ENCODE measurements at places on chromosomes 7 and 10.

GRCh38 chr7:29109899-29110298 is 36.4 kb downstream of the CPVL start:
- no peak for DNase-seq

DNA sequence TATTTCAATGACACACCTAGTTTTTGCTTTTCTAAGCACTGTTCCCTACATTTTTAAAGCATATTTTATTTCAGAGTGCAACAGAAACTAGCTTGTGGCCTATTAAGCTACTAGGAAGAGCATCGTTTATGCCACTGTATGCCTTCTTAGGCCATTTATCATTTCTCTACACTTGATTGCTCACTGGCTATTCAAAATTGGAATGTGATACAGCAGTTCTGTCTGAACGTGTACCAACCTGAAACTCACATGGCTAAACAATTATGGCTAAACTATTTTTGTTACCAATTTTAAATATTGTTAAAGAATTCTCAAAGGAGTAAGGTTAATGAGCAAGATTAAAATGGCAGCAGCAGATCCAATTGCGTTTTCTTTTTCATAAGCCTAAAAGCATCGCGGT is 105.2 kb downstream of the GSAP start:
- DNase-seq, result no peak

- DNase-seq, result no peak
Measured at GRCh38 chr10:71236822-71237682, 24.7 kb downstream of the UNC5B start.

DNA sequence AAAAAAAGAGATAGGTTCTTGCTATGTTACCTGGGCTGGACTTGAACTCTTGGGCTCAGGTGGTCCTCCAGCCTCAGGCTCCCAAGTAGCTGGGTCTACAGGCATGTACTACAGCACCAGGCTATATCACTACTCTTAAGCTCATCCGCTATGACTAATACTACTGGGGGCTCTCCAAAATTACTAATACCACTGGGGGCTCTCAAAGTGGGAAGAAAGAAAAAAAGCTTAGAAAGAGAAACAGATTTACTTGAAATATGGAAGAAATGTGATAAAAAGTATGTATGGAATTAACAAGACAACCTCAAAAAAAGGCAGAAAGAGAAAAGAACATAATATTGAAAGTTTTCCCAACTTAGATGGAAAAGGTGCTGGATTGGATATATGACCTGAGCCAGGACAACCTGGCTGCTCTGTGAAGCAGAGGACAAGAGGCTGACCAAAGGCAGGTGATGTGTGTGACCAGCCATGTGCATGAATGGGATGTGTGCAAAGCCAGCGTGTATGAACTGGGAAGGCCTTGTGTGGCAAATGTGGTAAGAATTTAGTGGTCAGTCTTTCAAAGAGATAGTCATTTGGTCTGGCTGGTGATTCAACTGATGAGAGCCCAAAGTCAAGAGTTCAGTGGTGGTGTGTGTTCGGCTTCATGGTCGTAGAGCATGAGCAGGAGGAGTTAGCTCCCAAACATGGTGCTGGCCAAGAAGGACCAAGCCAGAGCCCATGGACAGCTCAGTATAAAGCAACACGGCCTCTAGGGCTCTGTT is 232.4 kb upstream of the KLF14 start:
- no peak for DNase-seq

DNA sequence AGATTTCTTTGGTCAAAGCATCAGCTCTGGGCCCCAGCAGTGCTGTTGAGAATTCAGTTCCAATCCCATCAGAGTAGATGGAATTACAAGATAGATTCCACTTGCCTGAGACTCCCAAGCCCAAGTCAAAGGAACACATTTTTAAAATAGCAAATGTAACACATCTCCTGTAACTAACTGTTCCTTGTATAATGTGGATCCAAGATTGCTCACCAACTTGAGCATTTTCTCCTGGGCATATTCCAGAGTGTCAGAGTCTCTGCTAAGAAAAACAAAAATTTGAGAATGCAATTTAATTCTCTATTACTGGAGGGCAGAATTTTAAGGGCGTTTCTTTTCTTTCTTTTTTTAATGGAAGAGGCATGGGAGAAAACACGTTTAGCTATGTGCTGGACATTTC is 136.7 kb downstream of the NEBL start:
- no peak for DNase-seq

GRCh38 chr7:98826387-98826786 is 43.4 kb downstream of the TMEM130 start:
- no peak for DNase-seq

- no peak for DNase-seq
Measured at GRCh38 chr7:136692221-136692620, 176.2 kb upstream of the CHRM2 start.

DNA sequence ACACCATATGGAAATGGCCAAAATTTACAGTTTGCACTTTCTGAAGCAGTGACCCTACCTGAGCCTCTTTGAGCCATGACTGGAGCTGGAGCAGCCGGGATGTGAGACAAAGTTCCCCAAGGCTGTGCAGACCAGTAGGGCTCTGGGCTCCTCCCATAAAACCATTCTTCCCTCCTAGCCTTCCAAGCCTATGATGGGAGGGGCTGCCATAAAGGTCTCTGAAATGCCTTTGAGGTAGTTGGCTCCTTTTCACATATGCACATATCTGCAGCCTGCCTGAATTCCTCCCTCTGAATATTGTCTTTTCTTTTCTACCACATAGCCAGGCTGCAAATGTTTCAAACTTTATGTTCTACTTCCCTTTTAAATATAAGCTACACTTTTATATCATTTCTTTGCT is 516.6 kb upstream of the POM121L12 start:
- DNase-seq, result no peak

GRCh38 chr7:37118004-37118403 is 330.7 kb downstream of the ELMO1 start:
- DNase-seq, result no peak

DNA sequence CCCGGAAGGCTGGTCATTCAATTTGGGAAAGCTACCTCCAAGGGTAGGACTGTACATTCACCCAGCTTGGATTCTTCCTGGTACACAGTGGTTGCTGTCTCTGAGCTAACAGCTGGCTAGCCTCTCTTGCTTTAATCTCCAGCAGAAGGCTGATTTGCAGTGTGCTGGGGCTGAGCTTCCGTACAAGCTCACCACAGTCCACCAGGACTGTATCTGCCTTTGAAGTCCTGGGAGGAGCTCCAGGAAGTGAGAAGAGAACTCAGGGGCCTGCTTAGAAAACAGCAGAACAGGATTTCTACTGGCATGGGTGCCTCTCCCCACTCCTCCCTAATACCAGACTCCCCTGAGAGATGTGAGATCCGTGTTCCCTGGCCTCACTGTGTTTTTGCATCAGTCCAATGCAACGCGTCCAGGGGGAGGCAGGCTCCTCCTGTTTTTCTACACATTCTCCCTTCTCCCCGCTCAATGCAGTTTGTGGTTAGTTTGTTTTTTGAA is 6.6 kb downstream of the AFAP1L2 start:
- no peak for DNase-seq

GRCh38 chr10:70905071-70906021 is 17.0 kb upstream of the PCBD1 start:
- no peak for DNase-seq

DNA sequence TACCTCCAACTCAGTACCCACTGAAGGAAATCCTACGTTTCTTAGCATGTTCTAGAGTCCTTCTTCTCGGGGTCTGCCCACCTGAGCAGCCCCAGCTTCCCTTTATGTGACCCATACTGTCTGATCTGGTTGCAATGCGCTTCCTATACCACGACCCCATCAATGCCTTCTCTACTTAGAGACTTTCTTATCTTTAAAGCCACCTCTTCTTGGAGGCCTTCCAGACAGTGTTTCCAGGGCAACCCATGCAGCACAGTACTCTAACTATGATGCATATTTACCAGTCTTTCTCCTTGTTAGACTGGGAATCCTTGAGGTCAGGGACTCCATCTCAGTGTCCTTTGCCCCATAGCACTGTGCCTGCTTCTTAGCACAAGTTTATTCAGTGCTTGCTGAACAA is 54.5 kb upstream of the SLF2 start:
- no peak for DNase-seq

DNA sequence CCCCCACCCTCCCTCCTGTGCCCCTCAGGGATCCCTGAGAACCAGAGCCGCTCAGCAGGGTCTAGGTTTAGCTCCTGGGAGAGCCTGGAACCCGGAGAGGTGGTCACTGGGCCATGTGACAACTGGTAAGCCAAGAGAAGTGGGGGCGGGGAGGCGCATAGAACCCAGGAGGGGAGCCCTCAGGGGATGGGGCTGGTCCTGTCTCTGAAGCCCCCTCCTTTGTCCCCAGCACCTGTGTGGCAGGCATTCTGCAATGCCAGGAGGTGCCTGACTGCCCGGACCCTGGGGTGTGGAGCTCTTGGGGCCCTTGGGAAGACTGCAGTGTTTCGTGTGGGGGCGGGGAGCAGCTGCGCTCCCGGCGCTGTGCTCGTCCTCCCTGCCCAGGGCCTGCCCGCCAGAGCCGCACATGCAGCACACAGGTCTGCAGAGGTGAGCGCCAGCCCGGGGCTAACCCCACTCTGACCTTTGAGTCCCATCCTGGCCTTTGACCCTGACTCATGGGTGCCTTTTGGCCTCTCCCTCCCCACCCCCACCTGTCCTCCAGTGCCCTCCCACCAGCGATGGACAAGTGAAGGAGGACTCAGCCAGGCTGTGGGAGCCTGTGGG is 22.4 kb upstream of the ZNF862 start:
- DNase-seq, result no peak

GRCh38 chr7:24979470-24979862 is 512 bp downstream of the OSBPL3 start:
- peak; percentile 75 for DNase-seq

- DNase-seq, result no peak
Measured at GRCh38 chr10:44684661-44685060, 226.5 kb upstream of the TMEM72 start.

GRCh38 chr10:84499846-84500245 is 171.5 kb downstream of the CCSER2 start:
- peak; percentile 6 for DNase-seq

DNA sequence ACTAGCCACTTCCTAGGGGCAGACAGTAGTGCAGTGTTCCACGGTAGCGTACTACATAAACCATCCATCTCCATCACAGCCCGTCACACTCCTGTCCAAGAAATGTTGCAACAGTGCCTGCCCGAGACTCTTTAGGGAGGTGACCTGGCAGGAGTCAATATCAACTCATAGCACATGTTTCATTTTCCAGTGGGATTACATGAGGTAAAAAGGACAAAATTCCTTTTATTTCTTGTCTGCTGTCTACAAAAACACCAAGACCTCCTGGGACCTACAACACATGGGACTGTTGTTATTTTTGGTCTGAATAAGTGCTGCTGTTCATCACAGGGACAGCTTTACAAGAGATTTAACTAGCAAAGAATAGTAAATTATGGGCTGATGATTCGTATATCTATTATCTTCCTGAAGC is 99.9 kb downstream of the MPP7 start:
- DNase-seq, result no peak

DNA sequence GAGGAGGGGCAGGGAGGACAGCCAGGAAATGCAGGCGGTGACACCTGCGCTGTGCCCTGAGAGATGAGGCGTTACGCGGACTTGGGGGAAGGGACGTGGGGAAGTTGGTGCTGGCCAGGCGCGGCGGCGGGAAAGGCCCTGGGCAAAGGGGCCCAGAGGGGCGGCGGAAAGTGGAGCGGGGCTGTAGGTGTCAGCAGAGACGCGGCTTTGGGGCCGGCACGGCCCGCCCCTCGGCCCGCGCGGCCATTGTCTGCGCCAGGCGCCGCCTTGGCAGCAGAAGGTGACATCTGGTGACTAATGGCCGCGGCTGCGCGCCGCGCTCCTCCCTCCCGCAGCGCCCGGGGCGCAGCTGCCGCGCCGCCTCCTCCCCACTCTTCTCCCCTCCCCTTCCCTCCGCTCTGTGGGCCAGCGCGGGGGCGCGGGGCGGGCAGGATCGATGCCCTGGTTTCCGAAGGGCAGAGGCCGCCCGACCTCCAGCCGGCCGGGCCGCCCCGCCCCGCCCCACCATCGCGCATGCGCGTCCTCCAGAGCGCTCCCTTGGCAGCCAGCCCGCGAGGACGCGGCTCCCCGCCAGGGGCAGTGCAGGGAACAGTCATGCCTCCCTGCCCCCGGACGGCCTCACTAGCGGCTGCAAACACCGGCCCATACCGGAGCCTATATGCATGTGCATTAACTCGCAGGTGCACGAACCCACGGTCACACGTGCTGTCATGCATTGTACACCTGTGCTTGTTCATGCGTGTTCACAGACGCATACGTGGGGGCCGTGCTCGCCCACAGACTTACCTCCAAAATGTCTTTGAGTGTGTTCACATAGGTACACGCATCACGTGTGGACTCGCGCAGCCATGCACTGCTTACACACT is 269.6 kb downstream of the RPS24 start:
- DNase-seq, result peak; percentile 97

GRCh38 chr7:130272381-130273080 is 5.9 kb downstream of the CPA2 start:
- DNase-seq, result no peak

DNA sequence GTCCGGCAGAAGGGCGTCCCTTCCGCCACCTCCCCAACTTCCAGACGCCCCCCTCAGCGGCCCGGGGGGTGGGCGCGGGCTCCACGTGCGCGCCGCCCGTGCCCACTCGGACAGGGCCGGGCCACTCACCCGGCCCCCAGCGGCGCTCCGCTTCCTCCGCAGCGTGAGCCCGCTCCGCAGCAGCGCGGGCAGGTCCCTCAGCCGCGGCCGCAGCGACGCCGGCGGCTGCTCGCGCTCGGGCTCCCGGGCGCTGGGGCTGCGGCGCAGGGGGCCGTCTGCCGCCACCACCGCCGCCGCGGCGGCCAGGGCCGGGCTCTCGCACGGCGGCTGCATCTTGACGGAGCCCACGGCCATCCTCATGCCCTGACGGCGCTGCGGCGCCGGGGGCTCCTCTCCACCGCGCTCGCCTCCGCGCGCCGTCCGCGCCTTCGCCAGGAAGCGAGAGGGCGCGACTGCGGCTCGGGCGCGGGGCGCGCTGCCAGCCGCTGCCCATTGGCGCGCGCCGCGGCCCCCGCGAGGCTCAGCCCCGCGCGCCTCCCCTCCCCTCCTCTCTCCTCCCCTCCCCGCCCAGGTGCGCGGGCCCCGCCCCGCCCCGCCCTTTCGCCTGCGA is at the start of gene RAPGEF5:
TSS of gene RAPGEF5 (minus strand) at position 454 of the 610 bp plus-strand sequence. CDS start at position 360, 94 bp downstream.
- DNase-seq, result peak; percentile 72

- DNase-seq, result no peak
Measured at GRCh38 chr10:11245095-11245479, 227.4 kb downstream of the CELF2 start.

DNA sequence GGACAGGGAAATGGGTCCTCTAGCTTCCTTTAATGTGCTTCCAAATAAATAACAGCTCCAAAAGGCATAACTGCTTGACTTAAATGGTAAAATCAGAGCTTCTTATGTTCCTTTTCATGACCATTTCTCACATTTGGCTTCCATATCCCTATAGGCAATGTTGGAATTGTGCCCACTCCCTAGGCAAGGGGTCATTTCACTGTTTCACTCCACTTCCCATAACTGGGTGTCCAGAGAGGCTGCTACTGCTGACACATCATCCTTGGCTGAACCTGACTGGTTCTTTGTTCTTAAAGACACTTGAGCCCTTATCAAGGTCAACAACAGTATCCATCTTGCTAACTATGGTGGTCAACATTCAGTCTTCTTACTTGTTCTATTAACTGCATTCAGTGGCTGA is 37.1 kb downstream of the PRTFDC1 start:
- DNase-seq, result no peak

All from GM10248 (cell line).